ENCODE measurements at places on chromosomes 4 and X.

DNA sequence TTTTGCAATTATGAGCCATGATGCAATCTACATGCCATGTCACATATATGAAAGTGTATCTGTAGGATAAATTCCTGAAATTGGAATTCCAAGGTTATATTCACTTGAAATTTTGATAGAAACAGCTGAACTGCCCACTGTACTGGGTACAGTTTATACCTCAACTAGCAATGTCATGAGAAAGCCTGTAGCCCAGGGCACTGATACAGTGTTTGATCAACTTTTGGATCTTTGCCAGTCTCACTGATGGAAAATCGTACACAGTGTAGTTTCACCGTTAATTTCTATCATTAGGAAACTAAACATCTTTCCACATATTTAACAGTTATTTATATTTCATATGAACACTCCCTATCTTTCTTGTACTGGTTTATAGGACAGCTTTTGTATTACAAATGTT, 34.2 kb downstream of the TAPT1 start:
- H3K4me1 ChIP-seq, result peaks cover 24% of the 10 kb centered on the region
- no peak for DNase-seq
- no peak overlapping the region for H3K27ac ChIP-seq
- peaks cover 4% of the 10 kb centered on the region for H3K36me3 ChIP-seq
- no peaks in the 10 kb centered on the region for H3K27me3 ChIP-seq

DNA sequence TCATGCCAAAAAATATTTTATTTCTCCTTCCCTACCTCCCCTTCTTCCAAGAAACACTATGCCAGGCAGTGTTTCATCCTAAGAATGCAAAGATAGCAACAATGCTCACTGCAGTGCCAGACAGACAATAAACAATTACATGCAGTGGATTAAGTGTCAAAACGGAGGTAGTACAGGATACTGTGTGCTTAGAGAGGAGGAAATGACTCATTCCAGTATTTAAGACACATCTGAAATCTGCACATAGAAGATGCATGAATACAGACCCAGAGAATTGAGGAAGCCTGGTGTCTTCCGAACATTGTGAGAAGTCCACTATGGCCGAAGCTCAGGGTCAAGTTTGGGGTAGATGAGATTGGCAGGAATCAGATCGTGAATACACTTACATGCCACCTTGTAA, 326.4 kb downstream of the PPP3CA start:
- H3K4me3 ChIP-seq, result peak overlapping the region; percentile 10
- peaks cover 7% of the 10 kb centered on the region for H3K27me3 ChIP-seq
- peak overlapping the region; percentile 81 for H3K27ac ChIP-seq

DNA sequence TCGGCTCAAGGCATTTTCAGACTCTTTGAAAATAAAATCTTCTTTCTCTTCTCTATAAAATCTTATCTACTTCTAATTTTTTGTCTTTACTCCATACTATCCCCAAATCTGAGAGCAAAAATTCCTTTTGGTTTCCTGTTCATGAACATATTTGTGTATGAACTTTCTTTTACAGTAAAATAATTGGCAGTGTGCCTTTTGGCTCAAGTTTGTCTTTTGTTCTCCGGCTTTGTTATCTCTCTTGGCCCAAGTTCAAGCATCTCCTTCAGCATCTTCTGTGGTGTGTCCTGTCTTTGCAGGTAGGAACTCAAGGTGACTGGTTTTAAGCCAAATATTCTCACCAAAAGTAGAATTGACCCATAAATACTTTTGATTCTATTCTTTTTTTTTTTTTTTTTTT, 276.6 kb upstream of the FAT1 start:
- no peaks in the 10 kb centered on the region for H3K27me3 ChIP-seq
- no peak overlapping the region for H3K27ac ChIP-seq
- DNase-seq, result no peak
- no peaks in the 10 kb centered on the region for H3K36me3 ChIP-seq
- H3K4me1 ChIP-seq, result no peaks in the 10 kb centered on the region
- no peak overlapping the region for H3K4me3 ChIP-seq

GRCh38 chr4:114237997-114238396, 258.6 kb upstream of the ARSJ start:
- no peaks in the 10 kb centered on the region for H3K4me1 ChIP-seq
- no peaks in the 10 kb centered on the region for H3K27me3 ChIP-seq

DNA sequence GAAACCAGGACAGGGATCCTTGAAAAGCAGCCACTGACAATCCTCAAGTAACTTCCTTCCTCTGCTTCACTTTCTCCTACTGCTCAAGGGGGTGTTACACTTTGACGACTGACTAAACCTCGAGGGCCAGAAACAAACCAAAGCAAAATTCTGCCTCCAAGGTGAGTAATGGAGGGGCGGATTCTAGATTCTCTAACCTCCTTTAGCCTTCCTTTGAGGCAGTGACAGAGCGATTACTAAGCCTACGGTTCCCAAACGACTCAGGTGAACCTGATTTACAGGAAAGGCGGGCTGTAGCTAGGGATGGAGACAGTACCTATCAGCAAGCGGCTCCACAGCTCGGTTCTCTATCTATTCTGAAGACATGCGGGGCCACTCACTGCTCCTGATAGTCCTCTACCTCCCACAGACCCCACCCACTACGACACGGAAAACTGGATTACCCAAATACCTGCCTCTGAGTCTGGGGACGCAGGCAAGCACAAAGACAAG, 487 bp downstream of the TBCK start:
- H3K4me1 ChIP-seq, result peaks cover 7% of the 10 kb centered on the region
- no peaks in the 10 kb centered on the region for H3K27me3 ChIP-seq
- H3K27ac ChIP-seq, result no peak overlapping the region
- H3K36me3 ChIP-seq, result peaks cover 7% of the 10 kb centered on the region

GRCh38 chrX:68249401-68249831, 183.9 kb downstream of the OPHN1 start:
- peaks cover 4% of the 10 kb centered on the region for H3K36me3 ChIP-seq
- no peak overlapping the region for H3K4me3 ChIP-seq
- no peak overlapping the region for H3K27ac ChIP-seq
- peaks cover 23% of the 10 kb centered on the region for H3K4me1 ChIP-seq
- peaks cover 2% of the 10 kb centered on the region for H3K27me3 ChIP-seq

GRCh38 chrX:118961866-118962560, 12.4 kb upstream of the LONRF3 start:
- no peaks in the 10 kb centered on the region for H3K27me3 ChIP-seq
- H3K4me3 ChIP-seq, result no peak overlapping the region
- peaks cover under 1% of the 10 kb centered on the region for H3K4me1 ChIP-seq
- H3K36me3 ChIP-seq, result no peaks in the 10 kb centered on the region
- H3K27ac ChIP-seq, result no peak overlapping the region

- no peaks in the 10 kb centered on the region for H3K27me3 ChIP-seq
- no peak overlapping the region for H3K27ac ChIP-seq
- DNase-seq, result no peak
Measured at GRCh38 chr4:142005519-142005918, 369.1 kb downstream of the IL15 start.

DNA sequence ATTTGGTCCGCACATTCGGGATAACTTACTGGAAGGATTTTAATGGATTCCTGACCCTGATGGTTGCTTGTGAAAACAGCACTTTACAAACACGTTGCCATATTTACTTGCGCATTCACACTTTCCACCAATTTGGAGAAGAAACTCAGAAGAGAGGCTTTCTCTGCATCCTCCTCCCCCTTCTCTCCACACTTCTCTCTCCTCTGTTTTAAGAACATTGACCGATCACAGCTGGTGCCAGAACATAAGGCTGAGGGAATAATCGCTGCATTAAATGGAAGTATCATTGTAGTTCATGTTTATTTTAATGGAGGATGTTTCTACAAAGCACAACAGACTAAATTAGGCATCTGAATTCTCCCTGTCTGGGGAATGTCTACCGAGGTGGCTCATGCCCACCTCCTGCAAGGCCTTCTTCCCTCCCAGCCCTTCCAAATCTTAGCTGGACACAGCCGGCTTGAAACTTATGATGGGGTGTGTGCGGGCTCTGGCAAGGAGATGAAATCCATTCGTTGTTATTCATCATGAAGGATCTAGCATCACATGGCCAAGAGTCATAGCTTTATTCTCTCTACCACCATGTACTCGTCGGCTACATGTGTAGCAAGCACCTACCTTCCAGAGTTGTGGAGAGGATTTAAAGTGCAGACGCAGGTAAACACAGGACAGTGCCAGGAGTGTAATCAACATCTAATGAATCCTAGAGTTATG, 204.1 kb downstream of the LDB2 start:
- peak overlapping the region; percentile 23 for H3K27ac ChIP-seq
- no peak for DNase-seq
- peaks cover 36% of the 10 kb centered on the region for H3K4me1 ChIP-seq

DNA sequence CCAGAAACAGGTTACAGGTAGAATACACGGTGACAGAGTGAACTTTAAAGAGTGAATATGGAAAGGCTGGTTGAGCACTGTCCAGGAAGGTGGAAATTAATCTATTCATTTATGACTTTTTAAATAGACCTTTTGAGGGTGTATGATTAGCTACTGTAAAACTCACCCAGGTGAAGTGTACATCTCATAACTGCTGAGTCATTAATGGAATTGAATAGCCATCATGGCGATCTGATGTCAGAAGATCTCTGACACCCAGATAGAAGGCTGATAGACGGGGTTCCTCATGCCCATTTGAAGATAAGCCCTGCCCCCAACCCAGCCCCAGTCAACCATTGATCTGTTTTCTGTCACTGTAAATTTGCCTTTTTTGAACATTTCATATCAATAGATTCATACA, 84.0 kb downstream of the PRSS12 start:
- H3K27me3 ChIP-seq, result peaks cover 1% of the 10 kb centered on the region
- H3K27ac ChIP-seq, result no peak overlapping the region
- H3K36me3 ChIP-seq, result no peaks in the 10 kb centered on the region
- H3K4me3 ChIP-seq, result no peak overlapping the region

GRCh38 chr4:145351922-145352321, 129.7 kb upstream of the SMAD1 start:
- H3K36me3 ChIP-seq, result peaks cover 3% of the 10 kb centered on the region
- DNase-seq, result no peak
- H3K4me3 ChIP-seq, result no peak overlapping the region
- H3K27me3 ChIP-seq, result peaks cover 3% of the 10 kb centered on the region
- H3K27ac ChIP-seq, result no peak overlapping the region

GRCh38 chrX:9677098-9677739, 88.4 kb downstream of the GPR143 start:
- no peaks in the 10 kb centered on the region for H3K27me3 ChIP-seq
- H3K4me1 ChIP-seq, result peaks cover 3% of the 10 kb centered on the region
- H3K27ac ChIP-seq, result no peak overlapping the region
- peaks cover 5% of the 10 kb centered on the region for H3K36me3 ChIP-seq
- H3K4me3 ChIP-seq, result no peak overlapping the region

DNA sequence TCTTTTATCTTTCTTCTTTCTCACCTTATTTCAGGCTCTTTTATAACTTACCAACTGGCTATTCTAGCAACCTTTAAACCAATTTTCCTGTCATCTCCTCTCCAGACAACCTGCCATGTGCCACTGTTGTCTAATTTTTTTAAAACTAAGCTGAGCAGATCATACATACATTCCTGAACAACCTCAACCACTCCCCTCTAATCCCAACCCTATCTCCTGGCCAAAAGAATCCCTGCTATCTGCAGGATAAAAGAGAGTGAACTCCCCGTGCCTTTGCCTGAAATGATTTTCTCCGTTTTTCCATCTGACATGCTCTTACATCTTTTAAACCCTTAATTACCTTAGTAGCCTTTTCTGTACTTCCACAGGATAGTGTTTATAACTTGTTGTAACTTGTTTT, 35.5 kb downstream of the DCUN1D4 start:
- no peak overlapping the region for H3K4me3 ChIP-seq
- DNase-seq, result no peak
- no peak overlapping the region for H3K27ac ChIP-seq

DNA sequence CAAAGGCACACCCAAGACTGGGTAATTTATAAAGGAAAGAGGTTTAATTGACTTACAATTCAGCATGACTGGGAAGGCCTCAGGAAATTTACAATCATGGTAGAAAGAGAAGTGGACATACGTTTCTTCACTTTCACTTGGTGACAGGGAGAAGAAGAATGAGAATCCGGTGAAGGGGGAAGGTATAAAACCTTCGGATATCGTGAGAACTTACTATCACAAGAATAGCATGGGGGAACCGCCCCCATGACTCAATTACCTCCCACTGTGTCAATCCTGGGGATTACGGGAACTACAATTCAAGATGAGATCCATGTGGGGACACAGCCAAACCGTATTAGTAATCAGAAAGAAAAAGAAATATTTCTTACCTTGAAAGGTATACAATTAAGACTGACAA, 782.9 kb upstream of the HS3ST1 start:
- H3K4me3 ChIP-seq, result no peak overlapping the region
- no peaks in the 10 kb centered on the region for H3K4me1 ChIP-seq
- no peaks in the 10 kb centered on the region for H3K27me3 ChIP-seq
- DNase-seq, result no peak
- H3K36me3 ChIP-seq, result no peaks in the 10 kb centered on the region
- no peak overlapping the region for H3K27ac ChIP-seq

DNA sequence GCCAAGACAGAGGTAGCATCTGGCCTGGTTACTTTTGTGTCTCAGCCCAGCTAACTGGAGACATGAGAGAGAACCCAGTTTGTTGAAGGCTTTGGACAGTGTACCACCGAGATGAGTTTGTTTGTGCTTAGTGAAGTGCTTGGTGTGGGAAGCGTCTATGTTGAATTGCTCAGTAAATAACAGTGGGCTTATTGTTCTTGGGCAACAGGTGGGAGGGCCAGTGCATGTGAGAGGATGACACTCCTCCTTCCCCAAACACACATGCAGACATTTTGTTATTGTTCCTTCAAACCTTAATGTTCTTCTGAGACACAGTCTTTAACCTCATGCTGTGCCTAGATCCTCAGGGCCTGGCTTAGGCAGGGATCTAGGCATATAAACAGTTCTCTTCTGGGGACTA, 39.7 kb downstream of the MSN start:
- peaks cover 44% of the 10 kb centered on the region for H3K4me1 ChIP-seq
- no peak for DNase-seq
- peaks cover 14% of the 10 kb centered on the region for H3K27me3 ChIP-seq
- peak overlapping the region; percentile 64 for H3K27ac ChIP-seq

GRCh38 chr4:81351654-81352445, 119.9 kb downstream of the RASGEF1B start:
- H3K4me3 ChIP-seq, result no peak overlapping the region
- peaks cover 8% of the 10 kb centered on the region for H3K27me3 ChIP-seq
- H3K36me3 ChIP-seq, result no peaks in the 10 kb centered on the region
- H3K4me1 ChIP-seq, result peaks cover 7% of the 10 kb centered on the region
- DNase-seq, result peak; percentile 72
- H3K27ac ChIP-seq, result no peak overlapping the region

GRCh38 chr4:22202975-22203710, 254.6 kb upstream of the KCNIP4 start:
- H3K4me1 ChIP-seq, result no peaks in the 10 kb centered on the region
- DNase-seq, result no peak
- no peaks in the 10 kb centered on the region for H3K36me3 ChIP-seq
- H3K27me3 ChIP-seq, result no peaks in the 10 kb centered on the region
- H3K27ac ChIP-seq, result no peak overlapping the region

DNA sequence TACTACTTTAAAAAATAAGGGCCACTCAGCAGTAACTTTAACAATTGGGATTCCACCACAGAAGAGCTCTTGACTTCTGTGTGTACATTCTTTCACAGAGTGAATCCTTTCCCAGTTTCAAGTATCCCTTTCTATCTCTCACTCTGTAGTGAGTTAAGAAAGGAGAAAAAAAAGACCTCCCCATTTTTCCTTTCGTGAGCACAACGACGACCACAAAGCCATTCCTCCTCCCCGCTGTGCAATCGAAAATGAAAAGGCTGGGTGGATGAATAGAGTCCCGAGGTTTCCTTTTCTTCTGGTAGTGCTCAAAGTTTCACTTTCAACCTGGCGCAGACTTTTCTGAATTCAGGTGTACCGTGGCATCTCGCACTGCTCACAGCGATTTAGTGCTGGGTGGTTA, 58.0 kb downstream of the TAB3 start:
- no peak overlapping the region for H3K27ac ChIP-seq
- no peaks in the 10 kb centered on the region for H3K27me3 ChIP-seq
- no peak overlapping the region for H3K4me3 ChIP-seq
- H3K4me1 ChIP-seq, result no peaks in the 10 kb centered on the region

Measured in endothelial cell (in vitro differentiated cells).